ENCODE measurements at places on chromosomes 3 and 15.

GRCh38 chr15:75171408-75171807, 30.3 kb upstream of the C15orf39 start:
- no peak for DNase-seq

- DNase-seq = no peak
These were observed 617.6 kb upstream of the UBE2E2 start for GRCh38 chr3:22585504-22585903.

GRCh38 chr3:47377186-47377585, 3.6 kb upstream of the PTPN23 start:
- no peak for DNase-seq

GRCh38 chr3:377158-377561, 180.6 kb downstream of the CHL1 start:
- no peak for DNase-seq

GRCh38 chr3:134419214-134419959, 45.1 kb upstream of the AMOTL2 start:
- DNase-seq = peak; percentile 38

GRCh38 chr3:96813134-96813819, 1.1 kb upstream of the EPHA6 start:
- peak; percentile 87 for DNase-seq

GRCh38 chr3:50015918-50016317, 72.8 kb upstream of the RBM5 start:
- no peak for DNase-seq

DNA sequence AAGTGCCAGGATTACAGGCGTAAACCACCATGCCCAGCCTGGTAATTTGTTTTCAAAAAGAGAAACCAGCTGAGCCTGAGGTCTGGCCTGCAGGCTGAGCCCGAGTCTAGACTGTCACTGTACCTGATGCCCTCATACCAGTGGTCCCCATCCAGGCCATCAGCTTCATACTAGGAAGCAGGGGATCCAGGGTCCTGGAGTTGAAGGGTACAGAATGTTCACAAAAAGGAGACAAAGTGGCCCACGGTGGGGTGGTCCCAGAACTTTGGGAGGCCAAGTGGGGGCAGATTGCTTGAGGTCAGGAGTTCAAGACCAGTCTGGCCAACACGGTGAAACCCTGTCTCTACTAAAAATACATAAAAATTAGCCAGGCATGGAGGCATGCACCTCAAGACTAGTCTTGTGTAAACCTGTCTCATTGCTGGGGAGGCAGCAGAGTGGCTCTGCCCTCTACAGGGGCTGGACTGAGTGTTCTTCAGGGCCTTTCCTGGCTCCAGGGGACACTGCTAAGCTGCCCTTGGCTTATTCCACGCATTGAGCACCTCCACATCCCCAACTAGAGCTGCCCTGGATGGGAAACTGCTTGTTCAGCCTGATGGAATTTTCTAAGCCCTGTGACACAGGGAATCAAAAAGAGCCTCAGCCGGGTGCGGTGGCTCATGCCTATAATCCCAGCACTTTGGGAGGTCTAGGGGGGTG, 7.9 kb upstream of the HHATL start:
- no peak for DNase-seq

DNA sequence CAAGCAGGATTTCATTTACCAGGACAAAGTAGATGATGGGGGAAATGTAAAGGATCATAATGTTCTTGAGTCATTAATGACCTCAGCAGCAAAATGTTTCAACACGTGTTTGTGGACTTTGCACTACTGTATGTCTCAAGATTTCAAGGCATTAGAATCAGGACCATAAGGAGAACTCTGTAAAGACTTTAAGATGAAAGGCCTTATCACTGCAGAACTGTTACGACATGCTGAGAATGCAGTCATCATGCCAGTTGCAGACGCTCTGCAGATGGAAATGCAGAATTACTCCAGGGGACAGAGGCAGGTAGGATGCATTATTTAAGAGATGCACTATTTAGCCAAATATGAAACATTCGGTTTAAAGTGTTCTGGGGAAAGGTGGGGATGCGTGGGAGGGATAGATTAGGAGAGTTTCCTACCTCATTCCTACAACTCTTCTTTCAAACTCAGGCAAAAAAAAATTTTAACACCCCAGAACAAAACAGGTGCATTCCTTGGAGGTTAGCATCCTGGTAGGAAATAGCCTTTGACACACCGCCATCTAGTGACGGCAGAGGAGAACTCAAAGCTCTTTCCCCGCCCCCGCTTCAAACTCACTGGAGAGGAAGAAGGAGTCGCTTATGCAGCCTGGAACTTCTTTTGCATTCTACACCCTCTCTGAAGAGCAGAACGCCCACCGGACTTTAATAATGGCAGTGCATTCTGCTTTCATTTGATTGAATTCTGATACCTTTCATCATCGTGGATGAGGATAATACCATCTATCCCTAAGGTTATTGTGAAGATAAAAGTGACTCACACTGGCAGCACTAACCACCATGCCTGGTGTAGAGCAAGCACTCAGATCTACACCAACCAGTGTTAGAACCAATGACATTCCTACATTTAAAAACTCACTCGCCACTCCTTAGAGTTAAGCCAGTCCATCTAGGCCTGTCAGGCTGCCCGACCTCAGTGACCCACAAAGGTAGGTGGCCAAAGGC, 43.1 kb upstream of the TOPAZ1 start:
- DNase-seq = peak; percentile 80

DNA sequence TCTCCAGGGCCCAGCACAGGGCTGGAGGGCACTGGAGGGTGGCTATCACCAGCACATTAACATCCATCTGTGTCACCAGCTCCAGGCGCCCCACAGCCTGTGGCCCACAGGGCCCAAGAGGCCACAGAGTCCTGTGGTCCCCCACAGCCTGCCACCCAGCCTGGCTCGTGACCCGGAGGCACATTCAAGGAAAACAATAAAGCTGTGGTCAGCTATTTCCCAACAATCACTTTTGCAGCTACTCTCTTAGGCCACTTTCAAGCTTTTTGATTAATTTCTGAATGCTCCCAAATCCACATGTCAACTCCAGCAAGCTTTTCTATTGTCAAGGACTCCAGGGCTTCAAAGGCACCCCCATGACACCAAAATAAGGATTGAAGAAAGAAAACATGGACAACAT, 16.7 kb downstream of the IDH2 start:
- DNase-seq = no peak

DNA sequence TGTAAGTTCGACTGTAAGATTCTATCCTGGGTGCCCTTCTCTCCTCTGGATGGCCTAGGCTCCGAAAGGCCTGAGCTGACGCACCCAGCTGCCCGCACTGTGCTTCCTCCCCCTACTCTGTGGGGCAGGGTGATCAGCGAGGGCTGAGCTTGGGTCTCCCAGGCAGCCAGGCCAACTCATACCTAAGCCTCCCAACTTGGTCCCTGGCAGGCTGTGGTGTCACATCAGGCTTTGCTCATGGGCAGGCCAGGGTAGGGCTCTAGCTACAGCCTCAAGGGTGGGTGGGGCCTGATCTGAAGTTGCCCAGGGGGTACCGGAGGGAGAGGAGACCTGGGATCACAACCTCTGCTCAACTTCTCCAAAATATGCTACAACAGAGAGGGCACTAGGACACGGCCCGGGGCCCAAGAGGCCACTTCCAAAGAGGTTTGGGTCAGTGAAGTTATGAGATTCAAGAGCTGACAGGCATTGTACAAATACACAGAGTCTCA, 123.1 kb downstream of the ADCY5 start:
- no peak for DNase-seq

- no peak for DNase-seq
These were observed 142.9 kb downstream of the LRRK1 start for GRCh38 chr15:101062063-101062462.

DNA sequence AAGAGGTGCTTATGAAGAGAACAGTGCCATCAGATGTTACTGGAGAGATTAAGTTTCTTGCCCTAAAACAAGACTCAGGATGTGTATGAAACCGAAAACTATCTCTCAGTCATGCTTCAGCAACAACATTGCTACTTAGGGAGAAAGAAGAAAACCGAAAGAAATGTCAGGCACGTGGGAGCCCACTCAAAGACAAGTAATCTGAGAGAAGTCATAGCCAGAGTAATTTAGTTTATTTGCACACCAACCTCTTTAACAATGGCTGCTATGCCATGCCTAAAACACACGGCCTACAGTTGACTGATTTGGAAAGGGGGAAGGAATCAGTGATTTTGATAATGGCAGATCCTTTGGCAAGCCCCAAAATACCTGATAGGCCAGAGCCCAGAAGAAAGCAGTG, 162.9 kb downstream of the TIGIT start:
- DNase-seq = no peak

DNA sequence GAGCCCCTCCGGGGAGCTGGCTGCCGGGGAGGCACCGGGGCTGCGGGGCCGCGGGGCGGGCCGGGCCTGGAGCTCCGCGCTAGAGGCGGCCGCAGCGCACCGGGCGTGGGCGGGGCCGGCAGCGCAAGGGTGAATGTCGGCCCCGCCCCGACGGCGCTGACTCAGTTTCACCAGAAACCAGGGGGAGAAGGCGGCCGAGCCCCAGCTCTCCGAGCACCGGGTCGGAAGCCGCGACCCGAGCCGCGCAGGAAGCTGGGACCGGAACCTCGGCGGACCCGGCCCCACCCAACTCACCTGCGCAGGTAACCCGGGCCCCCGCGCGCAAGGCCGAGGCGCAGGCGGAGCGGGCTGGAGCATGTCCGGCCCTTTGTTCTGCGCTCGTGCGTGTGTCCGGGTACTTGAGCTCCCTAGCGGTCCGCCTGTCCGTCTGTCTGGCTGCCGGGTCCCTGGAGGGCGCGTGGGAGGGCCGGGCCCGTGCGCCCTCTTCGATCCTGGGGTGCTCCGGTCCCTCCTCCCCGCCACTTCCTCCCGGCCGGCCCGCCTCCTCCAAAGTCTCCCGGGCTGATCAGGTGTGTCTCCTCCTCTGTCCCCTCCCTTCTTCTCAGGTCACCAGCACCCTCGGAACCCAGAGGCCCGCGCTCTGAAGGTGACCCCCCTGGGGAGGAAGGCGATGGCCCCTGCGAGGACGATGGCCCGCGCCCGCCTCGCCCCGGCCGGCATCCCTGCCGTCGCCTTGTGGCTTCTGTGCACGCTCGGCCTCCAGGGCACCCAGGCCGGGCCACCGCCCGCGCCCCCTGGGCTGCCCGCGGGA, at the start of gene SPINT1:
SPINT1 (plus strand) TSS at position 164 of the 811 bp plus-strand sequence; CDS start at position 671, 507 bp downstream.
- DNase-seq = peak; percentile 78

- DNase-seq = no peak
These were observed 47.9 kb downstream of the CDCP1 start for GRCh38 chr3:45098310-45098709.

DNA sequence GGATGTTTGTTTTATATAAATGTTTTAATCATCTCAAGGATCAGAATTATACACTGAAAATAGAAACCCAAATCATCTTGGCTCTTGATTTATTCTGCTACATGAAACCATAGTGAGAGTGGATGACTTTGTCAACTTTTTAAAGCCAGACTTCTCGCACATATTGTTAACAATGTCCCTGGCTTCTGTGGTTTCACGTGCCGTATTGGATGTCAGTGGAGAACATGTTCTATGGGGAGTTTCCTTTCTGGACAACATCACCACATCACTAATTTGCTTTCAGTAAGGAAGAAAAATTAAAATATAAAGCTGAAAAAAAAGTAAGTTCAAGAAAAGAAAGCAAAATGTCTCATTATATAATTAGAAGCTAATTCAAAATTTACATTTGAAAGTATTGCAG, 297.1 kb upstream of the MME start:
- no peak for DNase-seq

DNA sequence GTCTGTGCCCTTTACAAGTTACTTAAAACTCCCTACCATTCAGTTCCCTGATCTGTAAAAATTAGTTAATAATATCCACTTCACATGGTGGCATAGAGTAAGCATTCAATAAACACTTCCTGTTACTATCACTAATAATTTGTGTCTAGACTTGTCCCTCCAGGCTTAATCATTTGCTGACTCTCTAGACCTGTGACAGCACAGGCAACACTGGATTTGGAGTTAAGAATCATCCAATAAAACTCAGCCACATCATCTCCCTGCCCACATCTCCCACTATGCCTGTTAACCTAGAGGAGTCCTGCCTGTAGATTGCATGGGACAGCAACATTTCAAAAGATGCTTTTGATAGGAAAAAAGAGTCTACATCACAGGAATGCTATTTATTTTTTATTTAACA, 564.6 kb downstream of the MFSD1 start:
- DNase-seq = no peak

DNA sequence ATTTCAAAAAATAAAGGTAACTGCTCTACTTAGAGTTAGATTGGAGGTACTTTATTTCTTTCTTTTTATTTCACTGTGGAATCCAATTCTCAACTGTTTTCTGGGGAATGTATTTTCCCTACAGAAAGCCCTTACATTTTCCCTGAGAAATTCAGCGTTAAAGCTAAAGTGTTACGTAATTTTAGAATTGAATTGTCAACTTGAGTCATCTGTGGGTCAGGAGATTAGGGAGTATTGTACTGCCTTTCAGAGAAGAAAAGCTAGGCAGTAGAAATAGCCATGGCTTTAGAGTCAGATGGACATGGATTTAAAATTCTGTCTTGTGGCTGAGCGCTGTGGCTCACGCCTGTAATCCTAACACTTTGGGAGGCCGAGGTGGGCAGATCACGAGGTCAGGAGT, 728.6 kb downstream of the ROBO1 start:
- no peak for DNase-seq

DNA sequence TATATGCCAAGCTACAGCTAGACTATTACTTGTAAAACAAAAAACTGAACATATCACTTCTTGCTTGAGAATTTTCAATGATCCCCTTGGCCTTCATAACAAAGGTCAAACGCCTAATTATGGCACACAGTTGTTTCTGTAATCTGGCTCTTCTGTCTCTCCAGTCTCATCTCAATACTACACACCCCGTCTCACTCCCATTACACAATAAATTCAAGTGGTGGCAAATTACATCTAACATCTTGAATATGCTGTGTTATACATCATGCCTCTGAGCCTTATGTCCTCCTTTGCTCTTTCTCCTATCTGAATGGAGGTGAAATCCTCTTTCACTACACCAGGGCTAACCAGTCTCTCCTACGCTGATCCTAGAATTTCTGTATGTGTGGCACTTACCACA, 140.4 kb downstream of the TBL1XR1 start:
- DNase-seq = no peak

- peak; percentile 70 for DNase-seq
These were observed 17.3 kb downstream of the IGSF10 start for GRCh38 chr3:151443583-151443982.

DNA sequence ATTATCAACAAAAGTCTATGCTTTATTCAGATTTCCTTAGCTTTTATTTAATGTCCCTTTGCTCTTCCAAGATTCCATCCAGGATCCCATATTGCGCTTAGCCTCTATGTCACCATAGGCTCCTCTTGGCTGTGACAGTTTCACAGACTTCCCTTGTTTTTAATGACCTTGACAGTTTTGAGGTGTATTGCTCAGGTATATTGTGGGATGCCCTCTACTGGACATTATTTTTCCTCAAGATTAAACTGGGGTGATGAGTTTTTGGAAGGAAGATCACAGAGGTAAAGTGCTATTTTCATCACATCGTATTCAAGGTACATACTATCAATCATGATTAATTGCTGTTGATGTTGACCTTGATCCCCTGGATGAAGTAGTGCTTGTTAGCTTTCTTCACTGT, 99.1 kb upstream of the SMAD3 start:
- DNase-seq = no peak

- DNase-seq = no peak
These were observed 88.7 kb upstream of the UBE2E2 start for GRCh38 chr3:23114432-23114831.

GRCh38 chr15:49145651-49146609, 9.5 kb downstream of the COPS2 start:
- peak; percentile 38 for DNase-seq

Data from iPS-NIHi11 (cell line).